ENCODE measurements at places on chromosomes 6 and 20.

GRCh38 chr6:167505782-167506181 is 180.9 kb downstream of the TTLL2 start:
- DNase-seq, result no peak

- no peak for DNase-seq
Observed at GRCh38 chr20:13296070-13296469, 75.0 kb downstream of the ISM1 start.

- no peak for DNase-seq
Observed at GRCh38 chr6:114312931-114313330, 29.9 kb downstream of the HS3ST5 start.

- no peak for DNase-seq
Observed at GRCh38 chr20:56636716-56637115, 7.6 kb downstream of the TFAP2C start.

- DNase-seq, result no peak
Observed at GRCh38 chr20:20836836-20837235, 124.4 kb upstream of the RALGAPA2 start.

DNA sequence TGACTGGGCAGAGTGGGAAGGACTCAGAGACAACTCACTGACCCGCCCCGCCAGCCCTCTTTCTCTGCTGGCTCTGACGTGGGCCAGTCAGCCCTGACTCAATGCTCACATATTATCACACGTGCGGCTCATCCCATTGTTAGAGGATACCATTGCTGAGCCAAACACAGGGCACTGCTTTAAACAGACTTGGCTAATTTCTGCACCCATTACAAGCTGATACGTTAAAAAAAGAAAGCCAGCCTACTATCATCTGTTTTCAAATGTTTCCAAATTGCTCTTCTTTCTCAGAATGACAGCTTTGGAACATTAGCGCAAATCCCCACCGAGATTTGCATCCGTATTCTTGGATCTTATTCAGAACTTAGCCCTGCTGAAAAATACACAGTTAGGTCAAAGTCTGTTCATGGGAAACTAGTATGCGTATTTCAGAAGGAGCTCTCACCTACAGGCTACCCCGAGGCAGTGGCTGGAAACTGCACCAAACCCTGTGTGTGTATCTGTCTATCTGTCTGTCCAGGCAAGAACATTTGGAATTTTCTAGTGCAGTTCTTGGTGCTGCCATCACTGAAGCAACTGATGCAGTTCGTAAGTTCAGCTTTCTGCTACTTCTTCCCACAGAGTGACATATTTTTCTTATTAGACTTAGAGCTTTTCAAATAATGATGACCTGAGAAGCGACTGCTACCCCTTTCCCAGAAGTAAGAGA is 32.8 kb downstream of the RAMACL start:
- DNase-seq, result no peak

DNA sequence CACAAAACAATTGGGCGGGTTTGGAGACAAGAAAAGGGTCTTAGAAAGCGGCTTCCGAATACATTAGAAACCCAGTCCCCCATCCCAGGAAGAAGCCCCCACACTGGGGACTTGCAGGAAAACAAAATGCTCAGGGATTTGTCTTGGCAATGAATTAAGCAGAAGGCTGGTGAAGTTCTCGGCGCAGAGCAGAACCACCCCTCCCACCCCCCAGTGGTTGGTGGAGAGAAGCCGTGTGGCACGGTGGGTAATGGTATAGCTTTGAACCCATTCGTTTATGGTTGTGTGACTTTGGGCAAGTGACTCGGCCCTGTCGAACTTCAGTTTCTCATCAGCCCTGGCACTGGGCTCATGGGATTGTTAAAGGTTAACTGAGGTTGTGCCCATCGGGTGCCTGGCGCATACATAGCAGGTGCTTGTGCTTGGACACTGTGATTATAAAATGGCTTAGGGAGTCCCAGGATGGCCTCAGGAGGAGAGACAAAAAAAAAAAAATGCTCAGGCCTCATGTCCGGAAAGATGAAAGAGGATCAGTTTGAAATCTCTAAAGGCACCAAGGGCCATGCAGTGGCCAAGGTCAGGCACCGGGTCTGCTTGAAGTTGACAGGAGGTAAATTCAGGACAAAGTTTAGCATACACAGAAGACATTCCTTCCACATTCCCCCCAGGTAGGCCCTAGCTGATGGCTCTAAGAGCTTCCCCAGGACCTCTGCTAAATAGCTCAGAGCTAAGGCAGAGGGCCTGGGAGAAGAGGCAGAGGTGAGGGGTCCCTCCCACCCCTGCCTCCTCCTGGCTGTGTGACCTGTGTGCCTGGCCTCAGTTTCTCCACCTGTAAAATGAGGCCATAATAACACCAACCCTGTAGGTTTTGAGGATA is 120.1 kb upstream of the PTPN1 start:
- no peak for DNase-seq

GRCh38 chr6:32192608-32193039 is at the start of gene GPSM3:
Gene GPSM3 (minus strand): TSS chr6:32192643. CDS start chr6:32192513, 130 bp downstream.
- no peak for DNase-seq

DNA sequence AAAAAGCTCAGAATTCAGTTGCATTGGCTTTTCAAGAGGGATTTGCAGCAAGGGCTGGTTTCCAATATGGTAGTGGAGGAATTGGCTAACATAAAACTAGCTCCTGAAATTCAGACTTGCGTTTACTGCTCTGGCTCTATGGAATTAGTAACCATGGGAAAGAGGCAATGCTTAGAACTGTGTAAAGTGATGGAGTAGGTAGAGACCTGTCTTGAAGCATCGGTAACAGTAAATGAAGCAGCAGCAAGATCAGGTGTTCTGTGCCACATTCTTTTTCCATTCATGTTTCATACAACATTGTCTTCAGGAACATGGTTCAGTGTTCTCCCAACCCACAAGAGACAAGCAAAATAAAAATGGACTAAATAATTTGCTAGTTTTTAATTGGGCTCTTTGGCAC is 6.5 kb downstream of the IRF4 start:
- DNase-seq, result no peak

GRCh38 chr6:7131390-7131789 is 23.6 kb downstream of the RREB1 start:
- DNase-seq, result no peak

DNA sequence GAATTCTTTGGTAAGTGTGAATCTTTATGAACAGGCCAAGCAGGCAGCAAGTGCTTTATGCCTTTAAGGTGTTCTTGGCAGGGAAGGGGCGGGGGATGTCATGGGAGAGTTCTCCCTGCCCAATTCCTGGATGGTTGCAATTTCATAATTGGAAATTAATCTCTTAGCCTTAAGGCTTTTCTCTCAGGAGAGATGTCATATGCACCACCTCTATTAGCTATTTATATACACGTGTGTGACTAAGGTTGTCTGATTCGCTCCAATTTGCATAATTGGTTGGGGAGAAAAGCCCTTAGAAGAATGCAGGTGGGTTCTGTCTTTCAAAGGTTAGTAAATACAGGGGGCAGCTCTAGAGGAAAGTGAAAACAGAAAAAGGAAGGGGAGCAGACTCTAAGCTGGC is 5.2 kb upstream of the ENPP5 start:
- DNase-seq, result no peak

DNA sequence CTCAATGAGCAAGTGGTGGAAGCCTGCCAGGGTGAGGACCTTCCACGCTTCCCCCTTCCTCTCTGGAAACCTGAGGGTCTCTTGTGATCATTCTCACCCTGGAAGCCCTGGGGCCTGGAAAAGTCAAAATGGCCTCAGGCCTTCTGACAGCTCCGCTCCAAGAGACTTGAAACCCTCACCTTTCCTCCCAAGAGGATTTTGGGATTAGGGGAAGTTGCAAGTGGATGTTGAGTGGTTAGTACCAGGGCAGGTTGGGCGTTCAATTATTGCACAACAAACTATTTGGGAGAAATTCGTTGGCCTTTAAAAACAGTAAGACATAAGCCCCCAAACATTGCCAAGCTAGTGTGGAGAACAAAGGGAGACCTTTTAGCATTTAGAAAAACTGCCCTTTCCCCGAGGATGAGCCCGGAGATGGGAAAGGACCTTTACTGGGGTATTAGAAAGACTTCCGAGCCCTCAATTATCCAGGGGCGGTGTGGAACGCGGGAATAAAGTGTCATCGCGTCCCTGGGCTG is 4.7 kb downstream of the NKX2-2 start:
- no peak for DNase-seq

GRCh38 chr6:16766836-16767745 is 5.8 kb upstream of the ATXN1 start:
- DNase-seq, result no peak

DNA sequence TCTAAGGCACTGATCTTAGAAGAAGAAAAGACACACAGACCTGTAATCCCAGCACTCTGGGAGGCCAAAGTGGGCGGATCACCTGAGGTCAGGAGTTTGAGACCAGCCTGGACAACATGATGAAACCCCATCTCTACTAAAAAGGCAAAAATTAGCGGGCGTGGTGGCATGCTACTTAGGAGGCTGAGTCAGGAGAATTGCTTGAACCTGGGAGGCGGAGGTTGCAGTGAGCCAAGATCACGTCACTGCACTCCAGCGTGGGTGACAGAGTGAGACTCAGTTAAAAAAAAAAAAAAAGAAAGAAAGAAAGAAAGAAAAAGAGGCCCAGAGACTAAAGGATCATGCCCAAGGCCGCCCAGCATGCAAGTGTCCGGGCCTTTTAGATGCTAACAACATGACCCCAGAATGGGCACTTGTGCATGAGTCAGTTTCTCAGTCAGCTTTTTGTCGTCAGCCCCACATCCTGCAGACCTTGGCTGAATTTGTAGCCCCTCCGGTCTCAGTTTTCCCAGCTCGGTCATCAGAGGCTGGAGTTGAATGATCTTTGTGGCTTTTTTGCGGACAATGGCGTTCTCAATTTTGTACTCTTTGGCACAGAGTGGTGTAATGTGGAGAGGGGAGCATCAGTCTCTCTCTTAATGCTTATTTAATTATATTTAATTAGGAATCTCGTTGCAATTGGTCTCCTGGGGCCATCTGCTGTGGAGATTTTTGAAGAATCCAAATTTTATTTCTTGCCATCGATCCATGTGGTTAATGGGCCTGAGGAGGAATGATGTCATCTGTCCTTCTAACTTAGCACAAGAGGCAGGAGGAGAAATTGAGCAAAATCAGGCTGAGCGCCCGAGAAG is 30.6 kb upstream of the APCDD1L start:
- no peak for DNase-seq

GRCh38 chr6:54778731-54779130 is 67.8 kb upstream of the FAM83B start:
- DNase-seq, result no peak

DNA sequence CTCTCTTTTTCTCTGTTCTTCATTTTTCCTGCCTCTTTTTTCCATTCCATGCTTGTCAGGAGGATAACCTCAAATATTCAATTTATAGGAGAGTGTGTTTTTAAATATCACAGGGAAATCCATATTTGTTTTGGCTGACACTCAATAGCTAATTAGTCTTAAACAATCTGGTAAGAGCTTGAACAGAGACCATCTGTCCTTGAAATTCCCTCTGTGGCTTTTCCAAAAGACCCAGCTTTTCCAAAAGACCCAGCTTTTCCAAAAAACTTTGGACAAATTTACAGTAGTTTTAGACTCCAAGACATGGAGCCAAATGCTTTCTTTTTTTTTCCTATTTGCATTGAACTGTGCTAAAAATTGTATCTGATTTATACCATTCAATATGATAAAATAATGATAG is 127.4 kb upstream of the FAM83B start:
- peak; percentile 73 for DNase-seq

DNA sequence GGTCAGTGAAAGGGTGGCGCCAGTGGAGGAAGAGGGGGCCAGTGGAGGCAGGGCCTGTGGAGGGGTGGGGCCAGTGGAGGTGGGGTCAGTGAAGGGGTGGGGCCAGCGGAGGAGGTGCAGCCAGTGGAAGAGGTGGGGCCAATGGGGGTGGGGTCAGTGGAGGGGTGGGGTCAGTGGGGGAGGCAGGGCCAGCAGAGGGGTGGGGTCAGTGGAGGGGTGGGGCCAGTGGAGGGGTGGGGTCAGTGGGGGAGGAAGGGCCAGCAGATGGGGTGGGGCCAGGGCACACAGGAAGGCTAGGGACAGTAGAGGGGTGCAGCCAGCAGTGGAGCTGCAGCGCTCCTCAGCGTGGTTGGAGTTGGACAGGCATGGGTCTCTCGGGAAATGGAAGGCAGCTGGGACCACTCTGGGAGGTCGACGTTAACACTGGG is 18.7 kb downstream of the ADRM1 start:
- DNase-seq, result no peak

- DNase-seq, result no peak
Observed at GRCh38 chr6:1336246-1336843, 24.4 kb downstream of the FOXQ1 start.

DNA sequence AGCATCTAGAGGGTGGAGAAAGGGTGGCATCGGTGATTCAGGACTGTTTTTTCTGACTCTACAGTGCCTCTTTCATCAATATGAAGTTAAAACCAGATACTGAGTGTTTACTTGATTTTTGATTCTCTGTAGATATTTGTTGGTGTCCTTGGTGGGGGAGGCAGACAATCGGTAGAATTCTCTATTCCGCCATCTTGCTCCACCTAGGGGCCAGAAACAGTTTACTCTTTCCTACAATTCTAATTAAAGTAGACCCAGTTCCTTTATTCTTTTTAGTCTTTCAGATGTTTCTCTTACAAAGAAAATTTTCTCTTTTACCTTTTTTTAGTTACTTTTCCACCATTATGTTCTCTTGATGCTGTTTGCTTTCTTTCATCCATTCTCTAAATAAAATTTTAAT is 162.1 kb upstream of the RAB32 start:
- DNase-seq, result no peak

GRCh38 chr20:63230800-63231268 is 4.9 kb upstream of the BIRC7 start:
- peak; percentile 37 for DNase-seq

GRCh38 chr6:163877877-163878639 is 463.5 kb downstream of the QKI start:
- DNase-seq, result no peak

DNA sequence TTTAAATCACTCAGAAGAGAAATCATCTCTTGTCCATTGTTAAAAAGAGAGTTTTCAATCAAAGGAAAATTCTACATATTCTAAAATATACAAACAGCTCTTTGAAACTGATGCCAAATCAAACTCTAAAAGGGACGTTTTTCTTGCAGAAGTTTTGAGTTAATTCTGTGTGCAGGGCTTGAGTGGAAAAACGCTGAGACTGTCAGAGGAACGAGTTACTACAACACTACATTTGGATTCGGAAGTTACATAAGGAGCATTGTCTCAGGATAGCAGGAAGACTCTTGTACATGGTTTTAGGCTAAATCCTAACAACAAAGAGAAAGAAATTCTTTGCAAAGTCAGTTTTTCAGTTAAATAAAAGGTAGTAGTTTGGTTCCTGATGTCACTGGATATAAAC is 155.7 kb upstream of the SUPT3H start:
- DNase-seq, result no peak

DNA sequence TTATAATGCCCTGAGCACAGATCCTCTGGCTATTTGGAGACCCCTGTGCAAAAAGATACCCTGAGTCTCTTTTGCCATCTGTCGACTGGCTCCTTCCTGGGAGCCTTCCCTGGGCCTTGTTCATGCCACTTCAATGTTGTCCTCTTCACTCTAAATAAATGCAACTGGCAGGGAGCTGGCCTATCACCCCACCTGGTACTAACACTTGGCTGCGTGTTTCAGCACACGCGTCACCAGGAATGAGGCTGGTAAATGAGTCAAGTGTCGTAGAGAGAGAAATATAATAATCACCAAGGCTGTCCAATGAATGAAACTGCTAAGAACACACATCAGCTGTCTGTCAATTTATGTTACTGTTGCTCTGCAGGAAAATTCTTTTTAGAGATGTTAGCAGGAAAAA is 374.6 kb upstream of the JARID2 start:
- DNase-seq, result no peak

GRCh38 chr6:137024237-137024990 is 20.4 kb downstream of the IL20RA start:
- DNase-seq, result no peak

Data from NCI-H1930 (cell line).